Prostate gland (tissue), 2 donors: ENCODE measurements at places on chromosomes 4 and X. TPM values are rescaled to one million over a fixed set of nuclear protein-coding genes. Genes with fewer than 3 reads are reported as not detected.

Gene STAP1
- not detected for total RNA-seq

Gene JAKMIP1
- total RNA-seq: 29.1 TPM

Gene TMEM255A
- total RNA-seq: 0.18 TPM

GRCh38 chrX:149487292-149487691, 17.8 kb downstream of the IDS start:
- DNase-seq: no peak

DNA sequence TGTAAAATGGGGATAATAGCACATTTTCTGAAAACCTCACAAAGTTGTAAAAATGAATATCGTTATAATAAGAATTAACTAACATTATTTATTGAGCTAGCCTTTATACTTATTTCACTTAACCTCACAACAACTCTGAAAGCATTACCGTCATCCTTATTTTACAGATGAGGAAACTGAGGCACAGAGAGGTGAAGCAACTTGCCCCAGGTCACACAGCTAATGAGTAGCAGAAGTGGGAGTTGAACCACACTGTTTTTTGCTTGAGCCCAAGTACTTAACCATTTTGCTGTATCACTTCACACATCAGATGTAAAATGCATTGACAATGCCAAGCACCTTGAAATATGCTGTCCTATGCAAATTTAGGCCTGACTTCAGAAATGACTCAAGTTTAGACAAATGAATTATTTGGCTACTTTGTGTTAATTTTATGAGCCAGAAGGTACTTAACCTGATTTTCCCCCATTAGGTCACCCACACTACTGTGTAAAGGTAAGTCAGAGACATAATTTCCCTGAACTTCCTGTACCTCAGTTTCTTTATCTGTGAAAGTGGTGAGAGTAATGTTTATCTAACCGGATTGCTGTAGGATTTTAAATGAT, 23.1 kb downstream of the CD40LG start:
- DNase-seq: no peak

DNA sequence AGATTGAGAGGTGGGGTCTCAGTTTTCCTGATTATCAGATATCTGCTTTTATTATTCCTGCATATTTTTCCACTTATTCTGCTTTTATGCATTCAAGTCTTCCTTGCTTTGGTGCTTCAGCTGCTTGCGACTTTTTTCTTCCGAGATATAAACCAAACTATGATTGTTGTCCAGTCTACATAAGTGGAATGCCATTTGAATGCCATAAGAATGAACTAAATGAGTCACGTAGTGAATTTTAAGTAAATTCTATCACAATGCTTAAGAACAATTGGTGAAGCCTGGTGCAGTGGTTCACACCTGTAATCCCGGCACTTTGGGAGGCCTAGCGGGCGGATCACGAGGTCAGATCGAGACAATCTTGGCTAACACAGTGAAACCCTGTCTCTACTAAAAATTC, 189.1 kb downstream of the PCDH18 start:
- no peak for DNase-seq

DNA sequence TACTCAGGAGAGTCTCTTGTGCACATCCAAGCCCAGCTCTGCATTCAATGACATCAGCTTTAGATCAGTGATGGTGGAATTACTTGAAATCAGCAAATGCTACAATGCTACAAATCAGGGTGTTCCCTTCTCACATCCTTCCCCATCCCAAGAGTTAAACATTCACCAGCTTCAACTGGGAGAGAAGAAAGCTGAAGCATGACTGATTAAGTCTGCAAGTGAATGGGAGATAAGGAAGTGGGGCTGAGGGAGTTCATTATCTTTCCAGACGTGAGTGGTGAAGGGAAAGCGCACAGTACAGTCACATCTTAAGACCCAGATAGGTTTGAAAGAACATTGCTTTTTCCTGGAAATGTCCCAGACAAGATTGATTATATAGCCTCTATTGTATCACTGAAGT, 26.2 kb upstream of the MAP9 start:
- no peak for DNase-seq

DNA sequence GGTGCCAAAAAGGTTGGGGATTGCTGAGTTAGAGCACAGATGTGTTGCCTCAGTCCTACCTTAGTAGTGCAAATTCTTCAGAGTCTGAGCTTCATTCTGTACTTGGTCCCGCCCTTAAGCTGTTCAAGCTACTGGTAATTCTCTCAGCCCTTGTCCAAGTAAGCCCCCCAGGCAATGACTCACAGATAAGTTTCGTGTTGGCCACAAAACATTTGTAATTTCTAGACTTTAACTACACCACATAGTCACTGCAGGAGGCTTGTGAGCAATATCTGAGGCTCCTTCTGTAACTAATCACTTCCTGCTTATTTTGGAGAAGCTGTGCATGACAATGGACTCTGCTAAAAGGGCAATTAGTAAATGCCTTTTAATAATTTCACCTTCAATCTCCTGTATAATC, 1420.5 kb downstream of the PCDH7 start:
- no peak for DNase-seq

DNA sequence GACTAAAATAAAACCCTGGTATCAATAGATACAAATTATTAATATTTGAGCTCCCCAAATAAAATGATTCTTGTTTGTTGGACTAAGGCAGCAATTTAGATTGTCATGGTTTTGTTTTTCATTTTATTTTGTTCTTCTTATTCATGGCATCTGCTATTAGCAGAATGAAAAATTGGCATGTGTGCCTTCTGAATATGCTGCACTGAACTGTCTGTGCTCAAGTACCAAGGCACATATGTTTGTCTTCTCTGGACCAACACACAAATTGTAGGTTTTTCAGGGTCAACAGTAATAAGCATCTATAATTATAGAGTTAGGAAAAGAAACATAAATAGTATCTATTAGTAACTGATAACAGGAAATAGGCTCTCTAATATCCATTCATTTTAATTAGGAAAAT, 121.1 kb downstream of the BANK1 start:
- DNase-seq: no peak

DNA sequence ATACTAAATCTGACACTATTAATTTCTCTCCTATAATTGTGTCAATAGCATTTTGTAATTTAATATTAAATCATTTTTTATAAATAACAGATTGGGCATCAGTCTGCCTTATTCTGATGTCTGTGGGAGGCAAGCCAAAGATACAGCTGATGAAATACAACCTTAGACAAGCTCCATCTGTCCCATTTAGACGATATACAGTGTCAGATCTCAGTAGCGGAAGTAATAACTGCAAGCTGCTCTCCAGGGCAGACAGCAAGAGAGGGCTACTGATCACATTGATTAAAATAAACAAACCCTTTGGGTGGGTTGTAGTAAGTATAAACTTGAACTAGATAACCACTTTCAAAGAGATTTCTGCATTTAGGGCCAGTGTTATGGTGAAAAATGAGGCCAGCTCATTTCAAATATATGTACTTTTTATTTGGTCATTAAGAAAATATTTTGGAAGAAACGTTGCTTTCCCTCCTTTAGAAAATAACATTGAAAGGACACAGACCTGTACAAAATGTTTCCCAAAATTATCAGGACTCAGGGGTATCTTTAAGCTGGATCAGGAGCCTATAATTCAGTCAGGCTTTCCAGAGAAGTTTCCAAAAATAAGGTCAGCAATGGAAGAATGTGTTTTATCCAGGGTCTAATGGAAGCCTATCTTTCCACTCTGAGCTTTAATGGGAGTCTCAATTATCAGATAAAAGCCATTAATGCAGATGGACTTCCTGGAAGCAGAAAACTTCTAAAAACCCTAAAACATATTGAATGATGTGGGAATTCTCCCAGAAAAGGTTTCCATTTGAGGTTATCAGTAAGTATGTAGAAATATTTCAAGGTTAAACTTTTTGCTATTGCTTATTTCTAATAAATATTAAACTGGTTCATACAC, 1028.8 kb upstream of the IGFBP7 start:
- DNase-seq: no peak

DNA sequence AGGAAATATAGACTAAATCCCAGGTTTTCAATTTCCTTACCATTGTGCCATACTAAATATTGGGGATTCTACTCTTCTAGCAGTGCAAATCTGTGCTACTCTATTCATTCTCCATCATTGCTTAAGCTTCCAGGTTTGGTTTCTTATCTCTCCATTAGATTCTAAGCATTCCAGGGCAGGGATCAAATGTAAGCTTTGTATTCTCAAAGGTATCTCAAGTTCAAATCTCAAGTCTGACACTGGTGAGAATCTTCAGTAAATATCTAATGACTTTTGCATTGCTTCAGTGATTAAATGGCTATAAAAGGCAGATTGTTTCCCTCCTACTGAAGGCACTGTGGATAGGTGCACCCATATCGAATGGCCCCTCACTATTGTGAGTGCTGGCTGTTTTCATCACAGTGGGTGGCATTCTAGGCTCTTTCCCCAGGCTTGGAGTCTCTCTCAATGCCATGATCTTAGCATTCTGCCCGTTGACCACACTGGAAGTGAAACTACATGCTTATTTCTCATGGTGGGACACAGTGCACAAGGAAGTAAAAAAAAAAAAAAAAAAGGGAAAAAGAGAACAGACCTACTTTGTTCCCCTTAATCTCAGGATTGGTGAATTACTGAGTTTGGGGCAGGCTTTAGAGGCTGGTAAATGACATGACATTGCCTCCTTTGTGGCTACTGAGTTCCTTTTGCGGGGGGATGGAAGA, 28.7 kb downstream of the FAM9C start:
- no peak for DNase-seq

Gene NPY5R
- total RNA-seq: 0.40 TPM

DNA sequence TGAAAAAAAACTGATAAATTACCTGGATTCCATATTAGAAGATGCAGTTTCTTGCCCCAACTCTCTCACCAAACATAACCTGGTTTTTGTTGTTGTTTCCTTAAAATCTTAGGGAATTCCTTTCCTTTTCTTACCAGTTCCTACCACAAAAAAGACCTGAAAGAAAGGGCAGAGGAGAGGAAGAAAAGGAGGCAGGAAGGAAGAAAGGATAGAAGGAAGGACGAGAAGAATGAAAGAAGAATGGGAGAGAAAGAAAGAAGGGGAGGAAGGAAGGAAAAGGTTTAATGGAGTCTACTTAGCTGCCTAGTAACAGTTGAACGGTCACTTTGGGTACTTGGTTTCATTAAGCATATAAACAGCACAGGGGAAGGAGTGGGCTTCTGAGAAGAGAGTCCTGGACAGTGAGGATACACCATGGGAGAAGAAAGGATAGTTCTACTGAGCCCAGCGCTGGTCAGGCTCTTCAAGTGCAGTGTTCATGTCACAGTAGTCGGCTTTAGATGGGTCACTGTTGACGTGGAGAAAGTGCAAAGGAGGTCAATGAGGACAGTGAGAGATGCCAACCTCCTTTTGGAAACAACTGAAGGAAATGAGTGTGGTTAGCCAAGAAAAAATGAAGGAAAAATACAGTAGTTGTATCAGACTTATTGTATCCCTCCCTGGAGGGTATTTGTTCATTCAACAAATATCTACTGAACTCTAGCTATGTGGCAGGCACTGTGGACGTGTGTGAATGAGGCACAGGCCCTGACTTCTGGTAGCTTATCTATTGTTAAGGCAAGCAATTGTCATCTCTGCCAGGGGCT, 1.1 kb upstream of the CHIC2 start:
- no peak for DNase-seq

DNA sequence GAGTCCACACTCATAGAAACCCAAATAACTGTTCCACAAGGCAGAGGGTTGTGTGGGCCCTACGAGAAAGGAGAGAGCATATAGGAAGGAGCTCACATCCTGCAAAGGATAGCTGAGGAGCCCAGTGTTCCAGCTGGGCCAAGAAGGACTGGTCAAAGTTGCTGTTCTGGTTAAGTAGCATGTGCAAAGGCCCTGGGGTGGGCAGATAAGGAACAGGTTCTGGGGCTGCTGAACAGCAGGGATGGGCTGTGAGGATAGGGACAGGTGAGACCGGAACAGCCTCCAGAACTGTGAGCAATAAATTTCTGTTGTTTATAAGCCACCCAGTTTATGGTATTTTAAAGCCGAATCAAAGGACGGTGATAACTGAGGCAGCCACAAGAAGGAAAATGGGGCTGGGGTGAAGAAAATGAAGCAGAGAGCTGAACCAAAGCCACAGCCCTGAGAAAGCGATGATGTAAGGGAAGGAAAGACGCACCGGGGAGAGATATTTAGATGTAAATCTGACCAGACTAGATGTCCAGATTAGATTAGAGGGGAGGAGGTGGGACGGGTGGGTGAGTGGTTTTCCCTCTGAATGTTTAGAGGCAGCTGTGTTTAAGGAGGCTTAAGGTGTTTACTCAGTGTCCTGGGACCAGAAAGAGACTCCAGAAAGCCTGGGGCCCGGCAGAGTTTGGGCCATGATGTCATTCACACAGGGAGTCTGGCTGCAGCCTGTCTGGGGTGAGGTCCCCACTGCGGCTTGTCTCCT, 180.8 kb upstream of the BCOR start:
- DNase-seq: no peak

Gene DDX53
- total RNA-seq: not detected

Gene SATL1
- total RNA-seq: 0.80 TPM
